ENCODE measurements at places on chromosomes 2 and 18.

GRCh38 chr2:178328037-178328436 lies 122.9 kb downstream of the PRKRA start:
- peak; percentile 18 for DNase-seq

DNA sequence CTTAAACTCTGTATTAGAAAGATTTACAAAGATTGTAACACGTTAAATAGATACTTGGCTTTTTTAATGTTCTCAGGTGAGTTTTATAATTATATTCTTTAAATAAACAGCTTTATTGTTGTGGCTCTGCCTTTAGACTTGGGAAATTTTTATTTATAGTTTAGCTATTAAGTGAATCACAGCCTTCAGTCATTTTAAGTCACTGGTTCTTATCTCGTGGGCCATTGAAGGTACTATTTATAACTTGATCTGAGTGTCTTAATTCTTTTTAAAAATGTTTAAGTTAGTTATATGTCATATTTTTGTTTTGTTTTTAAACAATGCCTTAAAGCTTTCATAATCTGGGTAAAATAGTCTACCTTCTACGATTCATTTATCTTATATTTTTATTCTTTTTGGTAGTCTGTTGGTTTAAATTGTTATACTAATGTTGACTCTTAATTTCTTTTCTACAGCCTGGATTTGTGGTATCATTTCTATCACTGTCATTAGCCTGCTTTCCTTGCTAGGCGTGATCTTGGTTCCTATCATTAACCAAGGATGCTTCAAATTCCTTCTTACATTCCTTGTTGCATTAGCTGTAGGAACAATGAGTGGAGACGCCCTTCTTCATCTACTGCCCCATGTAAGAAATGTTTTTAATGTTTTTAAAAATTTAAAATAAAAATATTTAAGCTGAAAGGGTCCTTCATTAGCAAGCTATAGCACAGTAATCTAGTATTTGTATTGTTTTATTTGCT lies 49.3 kb downstream of the SLC39A10 start:
- no peak for DNase-seq

- DNase-seq: no peak
Measured at GRCh38 chr2:28009732-28010131, 119.2 kb downstream of the BABAM2 start.

- peak; percentile 61 for DNase-seq
Measured at GRCh38 chr18:12726774-12727550, 24.1 kb downstream of the PSMG2 start.

- DNase-seq: no peak
Measured at GRCh38 chr2:101473591-101473910, 1.4 kb downstream of the RFX8 start.

GRCh38 chr2:12682017-12682416 lies 34.7 kb upstream of the TRIB2 start:
- DNase-seq: no peak

GRCh38 chr2:44136252-44136651 lies 32.4 kb upstream of the PPM1B start:
- DNase-seq: no peak

DNA sequence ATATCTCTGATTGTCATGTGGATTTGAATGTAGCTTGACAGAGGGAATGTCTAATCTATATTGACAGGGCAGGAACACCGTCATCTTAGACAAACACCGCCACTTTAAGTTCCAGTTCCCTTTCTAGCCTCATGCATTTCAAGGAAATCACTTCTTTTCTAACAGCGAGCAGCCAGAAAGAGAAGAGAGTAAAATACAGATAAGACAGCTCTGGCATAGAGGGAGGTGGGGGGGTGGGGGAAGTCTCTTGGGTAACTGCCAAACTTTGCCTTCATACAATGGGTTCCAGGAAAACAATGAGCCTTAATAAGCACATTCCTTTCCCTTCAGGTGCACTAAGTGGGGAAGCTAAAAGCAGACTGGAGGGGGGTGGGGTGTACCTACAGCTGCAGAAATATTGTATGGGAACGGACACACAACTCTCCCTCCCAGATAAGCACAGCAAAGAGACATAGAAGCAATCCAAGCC lies 37.2 kb downstream of the CASP10 start:
- DNase-seq: no peak

All from foreskin melanocyte (primary cell).